Cerebellar nuclear complex (tissue), 1 donor: ENCODE measurements at places on chromosomes 3 and 15.

DNA sequence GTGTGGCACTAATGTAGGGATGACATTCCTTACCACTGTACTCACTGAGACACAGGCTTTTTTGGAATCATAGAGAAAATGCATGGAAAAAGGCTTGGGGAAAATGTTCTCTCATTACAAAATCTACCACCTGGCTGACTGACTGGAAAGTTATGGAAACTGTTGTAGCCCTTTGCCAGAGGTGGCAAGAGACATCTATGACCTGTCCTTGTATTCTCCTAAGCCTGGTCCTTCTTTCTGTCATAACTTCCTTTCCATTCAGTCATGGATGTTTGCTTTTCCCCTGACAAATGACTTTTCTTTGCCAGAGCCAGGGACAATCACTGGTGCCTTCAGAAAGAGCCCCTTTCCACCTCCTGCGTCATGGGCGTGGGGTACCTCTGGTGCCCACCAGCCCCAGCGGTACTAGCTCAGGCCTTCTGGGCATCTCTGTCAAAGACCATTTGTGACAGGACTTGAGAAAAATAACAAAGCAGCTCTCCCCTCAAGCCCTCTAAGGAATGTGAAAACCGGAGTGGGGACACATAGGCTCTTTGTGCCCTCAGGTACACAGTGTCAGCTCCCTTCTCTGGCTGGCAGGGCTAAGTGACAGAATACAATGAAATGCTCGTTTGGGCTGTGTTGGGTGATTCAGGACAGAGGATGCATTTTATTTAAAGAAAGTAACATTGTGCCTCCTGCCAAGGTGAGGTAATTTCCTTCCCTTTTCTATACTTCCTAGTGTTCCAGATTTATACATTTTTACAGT is 381.1 kb upstream of the RASGRP1 start:
- no peak for DNase-seq

DNA sequence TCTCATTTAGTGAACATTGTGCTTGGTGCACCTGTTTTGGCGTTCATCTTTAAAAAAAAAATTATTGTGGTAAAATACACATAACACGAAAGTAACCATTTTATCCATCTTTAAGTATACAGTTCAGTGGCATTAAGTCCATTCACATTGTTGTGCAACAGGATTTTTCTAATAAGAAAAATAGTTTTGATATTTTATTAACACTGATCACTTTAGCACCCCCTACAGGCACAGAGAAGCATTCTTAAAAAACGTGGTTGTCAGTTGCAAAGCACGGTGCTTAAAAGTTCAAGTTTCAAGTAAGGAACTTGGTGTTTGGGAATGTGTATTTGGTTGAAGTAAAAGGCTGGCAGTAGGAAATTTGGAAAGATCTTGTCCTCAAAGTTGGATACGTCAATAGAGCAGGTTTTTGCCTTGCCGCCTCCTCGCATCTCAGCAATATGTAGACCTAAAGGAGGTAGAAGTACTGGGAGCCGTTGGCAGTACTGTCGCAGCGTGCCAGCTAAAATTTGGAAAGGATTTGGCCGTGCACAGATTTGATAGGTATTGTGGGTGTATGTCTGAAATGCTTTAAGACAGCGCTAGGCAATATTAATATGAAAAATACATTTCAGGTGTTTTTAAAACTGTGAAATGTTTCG is 110.4 kb downstream of the LRRC28 start:
- DNase-seq, result no peak

DNA sequence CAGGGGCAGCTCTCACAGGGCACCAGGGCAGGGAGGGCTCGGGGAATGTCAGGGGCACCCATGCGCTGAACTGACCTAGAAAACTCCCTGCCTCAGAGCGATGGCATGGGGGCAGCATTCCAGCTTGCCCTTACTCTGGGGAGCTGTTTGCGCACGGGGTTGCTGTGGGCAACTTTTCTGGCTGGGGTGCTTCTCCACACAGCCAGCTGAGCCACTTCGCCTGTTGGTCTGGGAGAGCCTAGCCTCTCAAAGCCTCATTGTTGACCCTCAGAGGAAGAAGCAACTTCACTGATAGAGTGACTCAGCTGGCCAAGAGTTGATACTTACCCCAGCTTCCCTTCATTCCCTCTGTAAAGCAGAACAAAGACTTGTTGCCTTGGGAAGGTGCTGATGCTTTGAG is 42.6 kb upstream of the MRPS22 start:
- no peak for DNase-seq

DNA sequence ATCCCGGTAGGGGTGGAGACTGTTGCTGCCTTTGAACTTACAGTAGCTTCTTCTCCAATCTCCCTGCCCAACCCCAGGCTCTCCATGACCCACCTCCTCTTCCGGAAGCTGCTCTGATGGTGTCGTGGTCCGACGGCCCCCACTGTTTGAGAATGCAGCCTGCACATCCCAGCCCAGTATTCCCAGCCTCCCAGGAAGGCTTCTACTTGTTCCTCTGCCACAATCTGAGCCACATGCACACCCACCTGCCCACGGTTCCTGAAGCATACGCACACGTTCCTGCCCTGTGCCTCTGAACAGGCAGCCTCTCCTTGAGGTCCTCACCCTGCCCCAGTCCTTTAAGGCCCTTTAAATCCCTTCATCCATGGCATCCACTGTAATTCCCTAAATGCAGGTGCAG is 57.4 kb downstream of the ABTB1 start:
- no peak for DNase-seq

- no peak for DNase-seq
Observed at GRCh38 chr15:89964232-89964954, 36.7 kb upstream of the ZNF710 start.

DNA sequence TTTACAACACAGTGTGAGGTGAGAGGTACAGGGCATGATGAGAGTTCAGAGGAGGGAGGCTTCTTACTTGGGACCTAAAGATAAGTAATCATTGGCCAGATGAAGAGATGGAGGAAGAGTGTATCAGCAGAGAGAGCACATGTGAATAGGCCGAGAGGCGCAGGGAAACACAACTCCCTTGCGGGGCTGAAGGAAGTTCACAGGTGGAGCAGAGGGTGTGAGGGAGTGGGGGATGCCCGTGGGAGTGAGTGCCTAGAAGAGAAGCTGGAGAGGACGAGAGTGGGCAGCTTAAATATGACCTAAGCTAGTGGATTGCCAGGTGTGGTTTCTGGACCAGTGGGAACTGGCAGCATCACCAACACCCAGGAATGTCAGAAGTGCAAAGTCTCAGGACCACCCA is 98.2 kb upstream of the TBC1D5 start:
- no peak for DNase-seq

- no peak for DNase-seq
Observed at GRCh38 chr3:185726254-185726967, 98.4 kb downstream of the IGF2BP2 start.

DNA sequence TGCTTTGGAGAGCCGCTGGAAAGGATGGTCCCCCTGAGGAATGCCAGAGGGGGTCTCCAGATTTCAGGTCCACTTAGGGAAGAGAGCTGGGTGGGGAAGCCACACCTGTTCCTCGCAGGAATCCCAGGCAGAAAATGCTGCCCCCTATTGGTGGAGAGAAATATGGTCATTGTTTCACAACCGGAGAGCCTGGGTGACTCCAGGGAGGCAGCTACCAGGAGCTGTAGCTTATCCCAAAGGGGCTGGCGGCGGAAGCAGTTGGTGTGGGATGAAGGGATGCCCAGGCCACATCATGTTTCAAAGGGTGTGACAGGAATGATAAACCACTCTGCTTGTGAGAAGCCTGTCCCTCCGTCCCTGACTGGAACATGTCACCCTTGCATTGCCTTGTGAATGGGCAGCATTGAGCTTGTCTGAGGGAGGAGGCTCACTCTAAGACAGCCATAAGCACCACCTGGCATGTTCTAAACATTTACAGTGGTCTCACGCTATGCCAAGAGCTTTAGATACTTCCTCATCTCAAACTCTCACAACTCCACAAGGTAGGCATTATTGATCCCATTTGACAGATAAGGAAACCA is 34.5 kb downstream of the POMGNT2 start:
- no peak for DNase-seq

GRCh38 chr3:174377096-174377495 is 482.0 kb upstream of the NAALADL2 start:
- DNase-seq, result no peak

GRCh38 chr3:52983336-52983807 is 62.5 kb downstream of the SFMBT1 start:
- DNase-seq, result no peak

GRCh38 chr3:10405816-10406215 is 84.9 kb upstream of the SEC13 start:
- no peak for DNase-seq

DNA sequence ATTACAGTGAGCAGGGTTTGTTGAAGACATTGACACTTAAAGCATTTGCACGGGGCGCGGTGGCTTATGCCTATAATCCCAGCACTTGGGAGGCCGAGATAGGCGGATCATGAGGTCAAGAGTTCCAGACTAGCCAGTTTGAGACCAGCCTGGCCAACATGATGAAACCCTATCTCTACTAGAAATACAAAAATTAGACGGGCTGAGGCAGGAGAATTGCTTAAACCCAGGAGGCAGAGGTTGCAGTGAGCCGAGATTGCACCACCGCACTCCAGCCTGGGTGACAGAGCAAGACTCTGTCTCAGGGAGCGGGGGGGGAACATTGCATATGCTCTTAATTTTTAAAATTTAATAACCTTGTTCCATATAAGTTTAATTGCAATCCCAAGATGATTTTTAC is 11.9 kb downstream of the STT3B start:
- no peak for DNase-seq

- DNase-seq, result no peak
Observed at GRCh38 chr15:77282333-77282732, 137.6 kb downstream of the PEAK1 start.

GRCh38 chr3:154060238-154061000 is 60.8 kb upstream of the ARHGEF26 start:
- DNase-seq, result no peak

- no peak for DNase-seq
Observed at GRCh38 chr3:61199843-61200242, 51.4 kb downstream of the FHIT start.

DNA sequence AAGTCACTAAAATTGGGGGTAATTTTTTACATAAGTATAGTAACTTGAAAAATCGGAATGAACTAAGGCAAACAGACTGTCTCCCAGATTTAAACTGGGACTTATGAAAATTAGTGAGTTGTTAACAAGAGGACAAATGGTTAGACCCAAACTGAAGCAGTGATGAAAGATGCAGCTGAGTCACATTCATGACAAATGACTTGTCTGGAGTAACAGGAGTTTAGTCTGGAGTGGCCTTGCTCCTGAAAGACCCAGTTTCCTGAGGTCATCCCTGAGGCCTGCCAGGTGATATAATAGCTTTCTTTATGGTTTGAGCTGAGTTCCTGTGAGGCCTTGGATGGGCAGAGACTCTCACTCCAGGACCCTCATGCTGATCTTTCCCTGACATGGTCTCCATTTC is 9.6 kb upstream of the CTDSPL start:
- DNase-seq, result no peak

DNA sequence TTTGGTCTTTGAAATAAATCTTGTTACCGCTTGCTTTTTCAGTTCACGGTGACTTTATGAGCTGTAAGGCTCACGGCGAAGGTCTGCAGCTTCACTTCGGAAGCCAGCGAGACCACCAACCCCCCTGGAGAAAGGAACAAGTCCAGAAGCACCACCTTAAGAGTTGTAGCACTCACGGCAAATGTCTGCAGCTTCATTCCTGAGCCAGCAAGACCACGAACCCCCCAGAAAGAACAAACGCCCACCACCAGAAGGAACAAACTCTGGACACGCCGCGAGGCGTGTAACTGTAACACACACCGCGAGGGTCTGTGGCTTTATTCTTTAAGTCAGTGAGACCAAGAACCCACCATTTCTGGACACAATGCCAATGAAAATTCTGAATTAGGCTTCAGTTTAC is 28.8 kb downstream of the GOLGA6A start:
- DNase-seq, result no peak

DNA sequence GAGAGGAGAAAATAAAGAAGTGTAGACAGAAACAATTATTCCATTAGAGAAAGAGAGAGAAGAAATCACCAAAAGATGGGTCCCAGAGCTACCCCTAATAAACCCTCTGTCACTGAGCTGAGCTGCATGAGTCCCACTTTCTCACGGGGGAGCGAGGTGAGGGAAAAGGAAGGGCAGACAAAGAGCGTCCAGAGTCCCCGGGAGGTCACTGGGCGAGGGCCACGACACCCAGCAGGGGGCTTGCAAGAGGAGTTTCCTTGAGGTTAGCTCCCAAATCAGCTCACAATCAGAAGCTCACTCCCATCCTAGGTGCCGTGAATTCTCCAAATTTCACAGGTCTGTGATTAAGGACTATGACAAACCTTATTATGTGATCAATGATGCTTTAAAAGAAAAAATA is 62.3 kb downstream of the XXYLT1 start:
- no peak for DNase-seq

GRCh38 chr3:195153653-195154052 is 117.3 kb downstream of the XXYLT1 start:
- DNase-seq, result no peak

DNA sequence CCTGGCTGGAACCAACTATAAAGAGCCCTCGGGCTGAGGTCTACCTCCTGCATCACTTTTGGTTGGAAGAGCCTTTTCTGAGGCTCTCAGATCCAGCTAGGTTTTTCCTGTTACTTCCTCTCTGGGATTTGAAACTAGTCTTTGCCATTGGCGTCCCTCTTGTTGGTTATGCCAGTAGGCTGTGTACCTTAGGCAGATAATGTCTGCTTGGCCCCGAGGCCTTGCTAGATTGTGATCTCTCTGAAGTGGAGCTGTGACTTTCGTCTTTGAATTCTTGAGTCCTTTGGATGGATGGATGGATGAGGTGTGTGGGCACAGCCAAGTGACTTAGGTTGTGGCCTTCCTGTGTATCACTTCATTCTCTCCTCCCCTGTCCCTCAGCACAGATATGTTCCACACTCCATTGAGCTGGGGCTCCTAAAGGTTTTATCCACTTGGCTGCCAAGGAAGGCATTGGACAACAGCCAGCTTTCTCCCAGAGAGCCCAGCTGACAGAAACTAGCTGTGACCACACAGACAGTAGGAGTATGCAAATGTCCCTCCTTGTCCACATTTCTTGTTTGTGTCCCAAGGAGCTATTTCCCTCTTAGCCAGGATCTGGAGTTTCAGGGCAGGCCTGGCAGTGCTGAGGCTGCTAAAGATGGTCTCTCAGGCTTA is 7.9 kb upstream of the DNAJC17 start:
- no peak for DNase-seq

GRCh38 chr15:99729327-99729726 is 3.9 kb downstream of the LYSMD4 start:
- DNase-seq, result no peak

DNA sequence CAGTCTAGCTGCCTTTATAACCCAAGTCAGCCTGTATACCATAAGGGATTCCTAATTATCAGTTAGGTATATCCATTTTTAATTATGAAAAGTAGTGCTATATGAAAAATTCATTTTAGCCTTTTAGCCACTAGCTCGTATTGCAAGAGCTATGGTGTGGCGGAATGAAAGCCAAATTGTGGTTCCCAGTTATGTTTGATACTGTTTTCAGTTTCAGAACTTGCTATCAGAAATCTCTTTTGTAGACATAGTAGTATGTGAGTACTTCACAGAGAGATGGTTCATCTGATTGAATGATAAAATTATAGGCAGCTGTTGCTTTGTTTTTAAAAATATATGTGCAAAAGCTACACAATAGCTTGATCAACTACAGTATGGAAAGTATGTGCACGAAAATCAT is 134.6 kb downstream of the SLC25A26 start:
- no peak for DNase-seq
